ENCODE measurements at places on chromosomes 6 and 20.

DNA sequence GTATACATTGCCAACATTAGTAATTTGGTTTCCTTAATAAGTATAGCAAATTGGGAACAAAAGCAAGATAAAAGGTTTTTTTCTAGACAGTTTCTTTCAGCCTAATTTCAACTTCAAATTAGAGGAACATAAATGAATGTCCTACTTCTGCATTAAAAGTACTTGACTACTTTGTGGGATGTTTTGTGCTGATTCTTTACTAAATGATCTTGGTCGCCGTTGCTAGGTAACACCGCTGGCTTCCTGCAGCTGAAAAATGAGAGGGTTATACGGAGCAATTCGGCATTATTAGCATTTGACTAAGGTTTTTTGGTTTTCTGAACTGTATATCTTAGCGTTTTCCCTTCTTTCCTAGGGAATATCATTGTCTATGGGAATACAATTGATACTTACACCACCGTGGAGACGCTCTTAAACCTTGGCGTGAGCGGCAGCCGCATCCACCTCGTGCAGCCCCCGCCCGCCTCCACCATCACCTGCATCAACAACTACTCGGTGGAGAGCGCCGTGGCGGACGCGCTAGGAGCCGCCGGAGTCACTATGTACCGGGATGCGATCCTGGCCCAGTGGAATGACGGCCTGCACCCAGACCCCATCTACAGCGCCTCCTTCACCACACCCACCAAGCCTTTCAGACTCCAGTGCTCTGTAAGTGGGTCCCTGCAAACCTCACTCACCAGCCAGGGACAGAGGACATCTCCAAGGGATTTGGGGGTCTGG lies 90.9 kb upstream of the INSM1 start:
- DNase-seq, result no peak

- DNase-seq, result no peak
Measured at GRCh38 chr6:38320843-38321242, 318.9 kb downstream of the BTBD9 start.

DNA sequence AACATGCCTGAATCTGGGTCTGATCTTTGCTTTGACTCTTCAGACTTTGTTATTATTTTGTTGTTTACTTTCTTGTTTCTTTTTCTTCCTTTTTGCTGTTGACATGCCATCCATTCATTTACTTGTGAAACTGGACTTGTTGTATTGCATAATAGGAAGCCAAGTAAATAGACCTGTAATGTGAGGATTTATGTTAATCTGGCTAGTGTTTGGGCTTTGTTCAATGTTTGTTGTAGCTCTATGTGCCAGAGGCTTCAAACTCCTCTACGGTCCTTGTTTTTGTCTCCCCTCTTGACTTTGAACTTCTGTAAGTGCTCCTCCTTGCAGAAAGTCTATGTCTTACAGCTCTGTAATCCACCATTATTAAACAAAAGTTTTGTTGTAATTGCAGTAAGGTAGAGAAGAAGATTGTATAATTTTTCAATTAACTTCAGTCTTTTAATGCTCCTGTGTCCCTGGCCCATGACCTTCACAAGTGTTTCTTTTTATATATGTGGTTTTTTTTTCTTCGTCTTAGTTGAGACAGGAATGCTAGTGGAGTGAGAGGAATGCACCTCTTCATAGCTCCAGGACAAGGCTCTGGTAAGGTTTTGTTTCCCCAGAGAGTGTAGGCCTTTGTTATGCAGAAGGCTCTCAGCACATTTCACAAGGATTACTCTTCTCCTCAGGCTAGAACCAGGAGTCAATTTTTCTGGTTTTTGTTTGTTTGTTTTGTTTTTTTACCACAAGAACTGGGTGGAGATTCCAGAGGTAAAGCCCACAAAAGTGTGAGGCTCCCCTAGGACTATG lies 1061.8 kb upstream of the CITED2 start:
- DNase-seq, result no peak

DNA sequence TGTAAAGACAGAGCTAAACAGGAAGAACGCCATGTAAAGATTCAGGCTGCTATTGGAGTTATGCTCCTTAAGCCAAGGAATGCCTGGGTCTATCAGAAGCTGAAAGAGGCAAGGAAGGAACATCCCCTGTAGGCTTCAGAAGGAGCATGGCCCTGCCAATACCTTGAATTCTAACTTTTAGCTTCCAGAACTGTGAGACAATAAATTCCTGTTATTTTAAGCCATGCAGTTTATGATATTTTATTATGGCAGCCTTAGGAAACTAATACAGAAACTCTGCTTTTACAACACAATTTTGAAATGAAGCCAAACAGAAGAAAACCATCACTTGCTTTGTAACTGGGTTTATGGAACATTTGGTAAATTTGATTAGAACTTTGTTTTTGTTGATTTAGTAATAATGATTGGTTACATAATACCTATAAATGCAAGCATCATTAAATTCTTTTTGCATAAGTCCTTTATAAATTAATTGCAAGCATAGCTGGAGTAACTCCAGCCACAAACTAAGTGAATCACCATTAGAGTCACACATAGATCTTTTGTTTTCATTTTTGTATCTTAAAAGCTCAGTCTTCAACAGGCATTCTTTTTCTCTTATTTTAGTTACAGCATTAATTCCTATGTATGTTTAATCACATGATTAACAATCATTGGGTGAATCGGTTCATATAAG lies 33.5 kb upstream of the TSPYL1 start:
- no peak for DNase-seq

DNA sequence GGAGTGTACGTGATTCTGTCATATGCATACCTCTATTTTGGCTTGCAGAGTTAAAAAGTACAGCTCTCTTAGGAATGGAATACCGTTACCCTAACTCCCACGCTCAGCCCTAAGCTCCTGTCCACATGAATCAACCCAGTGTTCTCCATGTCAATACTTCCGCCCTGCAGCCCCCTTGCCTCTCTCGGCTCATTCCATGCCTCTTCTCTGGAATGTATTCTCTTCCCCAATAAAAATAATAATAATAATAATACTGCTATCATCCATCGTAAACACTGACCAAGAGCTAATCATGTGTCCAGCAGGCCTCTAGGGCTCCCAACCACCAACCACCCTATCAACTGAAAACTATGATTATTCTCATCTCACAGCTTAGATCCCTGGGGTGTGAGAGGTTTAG lies 100.6 kb downstream of the PREX1 start:
- no peak for DNase-seq

DNA sequence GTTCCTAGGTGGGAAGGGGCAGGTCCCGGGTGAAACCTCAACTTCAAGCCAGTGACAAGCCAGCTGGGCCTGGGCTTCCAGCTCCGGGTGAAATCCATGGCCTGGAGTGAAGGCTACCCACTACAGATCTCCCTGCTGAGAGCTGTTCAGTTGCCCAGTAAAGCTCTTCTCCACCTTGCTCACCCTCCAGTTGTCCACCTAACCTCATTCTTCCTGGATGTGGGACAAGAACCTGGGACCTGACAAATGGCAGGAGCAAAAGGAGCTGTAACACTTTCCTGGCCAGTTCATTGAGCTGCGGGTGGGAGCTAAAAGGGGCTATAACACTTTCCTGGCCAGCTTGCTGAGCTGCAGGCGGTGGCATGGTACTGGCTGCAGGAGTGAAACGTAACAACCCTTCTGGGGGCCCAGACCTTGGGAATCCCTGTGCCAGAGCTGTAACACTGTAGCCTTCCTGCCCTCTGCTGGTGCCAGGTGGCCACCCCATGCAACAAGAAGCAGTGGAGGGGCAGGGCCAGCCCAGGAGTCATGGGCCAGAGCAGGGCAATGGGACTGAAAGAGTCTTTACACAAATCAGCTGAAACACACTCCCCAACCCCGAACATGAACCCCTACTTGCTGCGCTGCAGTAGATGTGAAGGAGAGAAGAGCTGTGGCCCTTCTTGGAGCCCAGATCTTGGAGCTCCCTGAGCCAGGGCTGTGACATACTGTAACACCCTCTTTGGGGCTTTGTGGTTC lies 3.6 kb upstream of the HINT3 start:
- no peak for DNase-seq

DNA sequence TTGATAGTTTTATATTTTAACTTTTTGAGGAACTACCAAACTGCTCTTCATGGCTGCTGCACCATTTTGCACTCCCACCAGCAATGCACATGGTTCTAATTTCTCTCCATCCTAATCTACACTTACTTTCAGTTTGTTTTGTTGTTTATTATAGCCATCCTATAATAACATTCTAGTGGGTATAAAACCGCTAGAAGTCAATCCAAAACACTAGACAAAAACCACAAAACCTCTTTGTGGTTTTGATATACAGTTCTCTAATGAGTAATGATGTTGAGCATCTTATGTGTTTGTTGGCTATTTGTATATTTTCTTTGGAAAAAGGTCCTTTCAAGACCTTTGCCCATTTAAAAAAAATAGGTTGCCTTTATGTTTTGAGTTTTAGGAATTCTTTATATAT lies 5.6 kb downstream of the RPP21 start:
- DNase-seq, result no peak

GRCh38 chr20:63917811-63918210 lies 22.9 kb downstream of the DNAJC5 start:
- no peak for DNase-seq

GRCh38 chr6:110395221-110395620 lies 20.2 kb downstream of the DDO start:
- no peak for DNase-seq

GRCh38 chr6:169145496-169145895 lies 108.2 kb downstream of the THBS2 start:
- DNase-seq, result no peak

DNA sequence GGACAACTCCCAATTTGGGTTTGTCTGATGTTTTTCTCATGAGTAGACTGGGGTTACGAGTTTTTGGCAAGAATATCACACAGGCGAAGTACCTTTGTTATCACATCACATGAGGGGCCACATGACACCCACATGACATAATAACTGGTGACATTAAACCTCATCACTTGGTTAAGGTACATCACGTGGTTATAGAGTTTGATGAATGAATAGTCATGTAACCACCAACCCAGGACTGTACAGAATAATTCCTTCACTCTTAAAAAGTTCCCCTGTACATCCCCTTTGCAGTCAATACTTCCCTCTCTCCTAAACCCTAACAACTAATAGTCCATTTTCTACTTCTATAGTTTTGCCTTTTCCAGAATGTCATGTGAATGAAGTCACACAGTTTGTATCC lies 83.4 kb downstream of the REV3L start:
- DNase-seq, result no peak

DNA sequence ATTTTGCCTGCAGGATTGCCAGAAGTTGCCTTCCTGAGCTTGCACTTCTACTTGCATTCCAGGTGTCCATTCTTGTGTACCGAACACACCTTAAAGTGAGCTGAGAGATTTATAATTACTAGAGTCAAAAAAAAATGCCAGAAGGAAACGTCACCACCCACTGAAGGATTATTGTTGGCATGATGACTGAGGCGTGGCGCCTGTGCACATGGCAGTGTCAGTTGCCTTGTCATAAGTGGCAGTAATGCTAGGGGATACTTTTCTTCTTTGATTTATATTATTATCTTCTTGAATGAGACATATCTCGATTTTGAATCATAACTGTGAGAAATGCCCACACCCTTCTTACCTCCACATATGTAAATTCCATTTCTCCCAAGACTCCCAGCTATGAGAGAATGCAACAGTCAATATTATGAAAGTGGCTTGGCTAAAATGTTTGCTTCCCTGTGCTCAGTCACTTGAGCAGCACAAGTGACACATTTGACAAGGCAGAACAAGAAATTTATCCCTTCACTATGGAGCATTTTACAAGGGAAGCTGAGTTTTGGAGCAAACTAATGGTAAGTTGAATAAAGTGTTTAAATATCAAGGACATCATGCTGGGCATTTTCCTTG lies 149.5 kb upstream of the SASH1 start:
- DNase-seq, result no peak

- DNase-seq, result no peak
Measured at GRCh38 chr6:24415753-24416152, 13.0 kb downstream of the MRS2 start.

- no peak for DNase-seq
Measured at GRCh38 chr6:16496991-16497801, 258.8 kb downstream of the GMPR start.

GRCh38 chr6:41767112-41767833 lies 12.4 kb downstream of the FRS3 start:
- no peak for DNase-seq

GRCh38 chr6:147157930-147158329 lies 46.3 kb upstream of the STXBP5 start:
- no peak for DNase-seq

- no peak for DNase-seq
Measured at GRCh38 chr6:96837081-96837971, at the start of gene GPR63. TSS of gene GPR63 (minus strand) at chr6:96837477. CDS start at chr6:96799731, 37,746 bp downstream.

DNA sequence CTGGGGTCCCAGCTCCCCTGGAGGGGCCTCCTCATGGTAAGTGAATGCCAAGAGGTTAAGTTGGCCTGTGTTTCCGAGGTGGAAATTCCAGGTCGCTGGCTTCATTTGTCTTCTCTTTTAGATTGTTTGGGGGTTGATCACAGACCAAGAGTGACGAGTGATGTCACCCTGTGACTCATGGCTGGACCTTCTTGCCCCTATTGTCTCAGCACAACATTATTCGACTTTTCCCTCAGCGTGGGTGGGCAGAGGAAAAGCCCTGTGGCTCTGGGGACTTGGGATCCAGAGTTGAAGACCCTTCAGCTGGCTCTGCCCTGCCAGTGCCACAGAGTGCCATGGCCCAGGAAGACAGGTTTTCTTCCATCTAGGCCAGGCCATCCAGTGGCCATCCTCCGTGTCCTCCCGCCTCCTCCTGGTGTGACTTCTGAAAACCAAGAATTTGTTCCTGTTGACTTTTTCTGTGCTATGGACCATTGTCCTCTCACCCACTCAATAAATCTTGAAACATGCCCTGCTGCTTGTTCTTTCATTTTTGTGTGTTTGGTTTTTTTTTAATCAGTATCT lies 15.4 kb upstream of the SNHG17 start:
- DNase-seq, result no peak

DNA sequence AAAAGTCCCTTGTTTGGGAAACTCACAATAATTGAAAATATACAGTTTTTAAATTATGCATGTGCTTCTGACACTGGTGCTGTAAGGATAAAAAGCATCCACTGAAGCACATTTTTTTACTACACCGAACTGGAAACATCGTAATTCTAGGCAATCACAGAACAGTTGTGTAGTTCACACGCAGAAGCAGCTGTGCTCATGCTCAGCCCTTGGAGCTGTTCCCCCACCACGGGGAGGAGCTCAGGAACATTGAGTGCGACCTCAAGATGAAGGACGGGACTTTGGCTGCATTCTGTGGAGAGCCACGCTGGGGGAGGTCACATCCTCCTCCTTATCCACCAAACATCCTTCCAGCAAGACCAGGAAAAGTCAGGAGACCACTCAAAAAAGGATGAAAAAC lies 466.3 kb upstream of the CDH4 start:
- DNase-seq, result no peak

GRCh38 chr6:14704383-14705271 lies 541.2 kb upstream of the JARID2 start:
- DNase-seq, result no peak

GRCh38 chr6:111972745-111973117 lies 81.2 kb upstream of the CCN6 start:
- no peak for DNase-seq

- DNase-seq, result no peak
Measured at GRCh38 chr6:107128577-107128976, 13.3 kb upstream of the BEND3 start.

- DNase-seq, result no peak
Measured at GRCh38 chr20:62053465-62054196, 12.1 kb downstream of the TAF4 start.

GRCh38 chr6:124373386-124373785 lies 569.7 kb downstream of the NKAIN2 start:
- DNase-seq, result no peak

Measured in NCI-H524 treated with DMSO at 0.1 percent for 48 hours (cell line).